AG08396 (cell line): ENCODE measurements at places on chromosomes 4 and X.

GRCh38 chrX:42804524-42804923 lies 26.6 kb upstream of the PPP1R2C start:
- no peak for DNase-seq

DNA sequence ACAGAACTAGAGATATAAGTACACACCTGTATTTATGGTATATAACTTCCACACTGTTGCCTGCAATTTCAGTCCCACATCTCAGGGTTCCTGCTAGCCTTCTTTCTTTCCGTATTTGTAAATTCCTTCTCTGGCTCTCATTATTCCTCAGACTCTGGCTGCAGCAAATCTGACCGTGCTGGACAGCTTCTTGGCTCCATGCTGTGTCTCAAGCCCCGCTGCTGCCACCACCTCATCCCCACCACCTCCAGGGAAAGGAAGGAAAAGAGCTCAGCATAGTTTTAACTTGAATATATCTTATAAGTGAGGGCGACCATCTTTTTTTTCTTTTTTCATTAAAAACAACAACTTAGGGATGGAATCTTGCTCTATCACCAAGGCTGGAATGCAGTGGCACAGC lies 155.6 kb upstream of the CXCL13 start:
- no peak for DNase-seq

- DNase-seq = peak; percentile 34
Measured at GRCh38 chr4:14726877-14727361, 275.4 kb upstream of the CPEB2 start.

DNA sequence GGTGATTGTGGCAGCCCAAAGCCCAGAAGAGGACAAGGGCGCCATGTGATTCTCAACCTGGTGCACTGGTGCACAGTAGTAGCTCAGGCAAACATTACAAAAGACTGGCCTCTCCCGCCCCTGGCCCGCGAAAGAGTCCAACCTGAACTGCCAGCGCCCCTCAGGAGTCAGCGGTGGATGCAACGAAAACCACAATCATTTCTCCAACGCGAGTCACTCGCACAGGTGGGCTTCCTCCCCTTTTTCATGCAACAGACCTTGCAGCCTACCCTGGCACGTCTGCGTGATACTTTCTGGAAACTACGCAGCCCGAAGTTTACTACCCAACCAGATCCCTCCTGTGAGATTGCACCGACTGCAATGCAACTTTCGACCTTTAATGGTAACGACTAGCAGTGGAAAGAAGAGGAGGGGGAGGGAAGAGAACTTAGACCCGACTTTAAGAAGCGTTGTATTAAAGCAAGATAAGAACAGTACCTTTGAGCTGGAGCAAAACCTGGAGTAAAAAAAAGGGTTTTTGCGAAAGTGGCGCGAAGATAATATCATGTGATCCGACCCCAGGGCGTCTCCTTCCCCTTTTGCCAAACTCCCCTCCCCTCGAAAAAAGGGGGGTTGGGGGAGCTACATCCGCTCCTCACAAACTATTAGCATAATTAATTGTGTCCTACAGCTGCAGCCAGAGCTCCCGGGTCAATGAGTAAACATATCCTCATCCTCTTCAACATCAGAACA lies 63.3 kb upstream of the CCDC160 start:
- DNase-seq = no peak

DNA sequence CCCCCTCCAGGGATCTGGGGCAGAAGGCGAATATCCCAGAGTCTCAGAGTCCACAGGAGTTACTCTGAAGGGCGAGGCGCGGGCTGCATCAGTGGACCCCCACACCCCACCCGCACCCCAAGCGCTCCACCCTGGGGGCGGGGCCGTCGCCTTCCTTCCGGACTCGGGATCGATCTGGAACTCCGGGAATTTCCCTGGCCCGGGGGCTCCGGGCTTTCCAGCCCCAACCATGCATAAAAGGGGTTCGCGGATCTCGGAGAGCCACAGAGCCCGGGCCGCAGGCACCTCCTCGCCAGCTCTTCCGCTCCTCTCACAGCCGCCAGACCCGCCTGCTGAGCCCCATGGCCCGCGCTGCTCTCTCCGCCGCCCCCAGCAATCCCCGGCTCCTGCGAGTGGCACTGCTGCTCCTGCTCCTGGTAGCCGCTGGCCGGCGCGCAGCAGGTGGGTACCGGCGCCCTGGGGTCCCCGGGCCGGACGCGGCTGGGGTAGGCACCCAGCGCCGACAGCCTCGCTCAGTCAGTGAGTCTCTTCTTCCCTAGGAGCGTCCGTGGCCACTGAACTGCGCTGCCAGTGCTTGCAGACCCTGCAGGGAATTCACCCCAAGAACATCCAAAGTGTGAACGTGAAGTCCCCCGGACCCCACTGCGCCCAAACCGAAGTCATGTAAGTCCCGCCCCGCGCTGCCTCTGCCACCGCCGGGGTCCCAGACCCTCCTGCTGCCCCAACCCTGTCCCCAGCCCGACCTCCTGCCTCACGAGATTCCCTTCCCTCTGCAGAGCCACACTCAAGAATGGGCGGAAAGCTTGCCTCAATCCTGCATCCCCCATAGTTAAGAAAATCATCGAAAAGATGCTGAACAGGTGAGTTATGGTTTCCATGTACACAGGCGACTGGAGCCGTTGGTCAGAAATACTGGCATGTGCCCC lies at the start of gene CXCL1:
Gene CXCL1, plus strand, starts transcription at position 264 of the 926 bp plus-strand sequence. Its CDS starts 78 bp downstream, at position 342.
- DNase-seq = peak; percentile 43

- no peak for DNase-seq
Measured at GRCh38 chr4:5730993-5731990, 20.3 kb downstream of the EVC start.
